Keratinocyte (primary cell): ENCODE measurements at places on chromosomes 3 and 15. TPM values are rescaled to one million over a fixed set of nuclear protein-coding genes. Genes with fewer than 3 reads are reported as not detected.

The SLC35G2 gene
- polyA plus RNA-seq, result 0.61 to 1.9 TPM (median 1.5 TPM) in 3 replicates

The PRKCD gene
- 24.7 to 32.1 TPM (median 25.1 TPM) in 3 replicates for polyA plus RNA-seq

The DNASE1L3 gene
- polyA plus RNA-seq, result 0.77 to 2.1 TPM (median 1.9 TPM) in 3 replicates

The LRRIQ4 gene
- polyA plus RNA-seq, result not detected in 3 replicates

The OIP5 gene
- polyA plus RNA-seq, result 1.9 to 9.8 TPM (median 6.7 TPM) in 3 replicates

The PAK2 gene
- polyA plus RNA-seq, result 37.2 to 59.4 TPM (median 52.3 TPM) in 3 replicates

The SGO1 gene
- polyA plus RNA-seq, result 0.44 to 3.4 TPM (median 2.6 TPM) in 3 replicates

- no peak for DNase-seq
These were observed 40.4 kb downstream of the LPP start for GRCh38 chr3:188194332-188194731.

DNA sequence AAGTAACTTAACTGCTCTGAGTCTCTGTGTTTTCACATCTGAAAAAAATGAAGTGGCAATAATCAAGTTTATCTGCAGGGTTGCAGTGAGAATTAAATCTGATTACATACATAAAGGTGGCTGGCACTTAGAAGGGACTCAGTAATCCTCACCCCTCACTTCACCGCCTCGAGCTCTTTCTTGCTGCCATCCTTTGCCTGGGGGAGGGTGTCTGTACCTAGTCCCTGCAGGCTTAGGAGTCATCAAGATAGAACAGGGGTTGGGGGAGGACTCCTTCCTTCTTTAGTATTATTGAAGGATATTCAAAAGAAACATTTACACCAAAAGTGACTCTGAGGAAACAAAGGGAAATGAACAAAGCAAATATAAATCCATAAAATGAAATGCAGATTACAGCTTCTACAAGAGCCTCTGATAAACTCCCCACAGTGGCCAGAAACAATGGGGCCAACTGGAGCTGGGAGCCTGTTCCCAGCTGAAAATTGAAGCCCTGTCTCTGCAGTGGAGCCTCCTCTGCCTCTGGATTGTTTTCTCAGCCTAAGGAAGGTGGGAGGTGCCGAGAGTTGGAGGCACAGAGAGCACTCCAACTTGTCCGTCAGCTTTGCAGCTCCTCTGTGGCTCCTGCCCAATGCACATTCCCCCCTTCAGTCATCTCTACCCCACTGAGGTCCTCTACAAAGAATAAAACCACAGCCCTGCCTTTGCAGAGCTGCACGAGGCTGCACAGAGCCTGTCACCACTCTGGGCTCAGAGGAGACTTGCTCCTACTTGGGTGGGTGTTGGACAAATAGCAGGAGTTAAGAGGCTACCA, 41.8 kb downstream of the CRYGS start:
- no peak for DNase-seq

GRCh38 chr3:126040386-126040785, 43.5 kb downstream of the SLC41A3 start:
- DNase-seq, result no peak

- DNase-seq, result no peak
These were observed 19.1 kb downstream of the IREB2 start for GRCh38 chr15:78457101-78457500.

DNA sequence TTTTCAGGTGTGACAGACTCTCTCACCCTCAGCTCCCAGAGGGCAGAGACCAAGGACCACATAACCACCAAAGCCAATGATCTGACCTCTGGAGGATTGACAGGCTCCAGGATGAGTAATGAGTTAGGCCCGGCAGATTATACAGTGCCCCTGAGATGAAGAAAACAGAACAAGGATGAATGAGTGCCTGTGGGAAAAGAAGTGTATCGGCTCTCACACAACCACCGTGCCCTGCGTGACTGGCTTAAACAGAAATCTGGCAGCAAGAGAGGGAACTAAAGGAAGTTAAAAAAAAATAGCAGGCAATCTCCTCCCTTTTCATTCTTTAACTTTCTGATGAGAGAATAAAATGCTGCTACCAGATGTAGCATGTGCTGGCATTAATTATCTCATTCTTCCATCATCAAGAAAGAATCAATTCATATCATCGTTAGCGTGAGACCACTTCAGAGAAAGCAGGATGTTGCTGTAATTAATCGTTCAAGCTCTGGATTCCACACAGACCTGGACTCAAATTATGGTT, 227.5 kb upstream of the COL8A1 start:
- no peak for DNase-seq

- DNase-seq, result no peak
These were observed 4.4 kb downstream of the NR2F2 start for GRCh38 chr15:96334705-96335410.

- DNase-seq, result no peak
These were observed 21.9 kb upstream of the PLSCR2 start for GRCh38 chr3:146491303-146491702.

- DNase-seq, result no peak
These were observed 18.3 kb upstream of the KCNMB3 start for GRCh38 chr3:179269152-179269707.

DNA sequence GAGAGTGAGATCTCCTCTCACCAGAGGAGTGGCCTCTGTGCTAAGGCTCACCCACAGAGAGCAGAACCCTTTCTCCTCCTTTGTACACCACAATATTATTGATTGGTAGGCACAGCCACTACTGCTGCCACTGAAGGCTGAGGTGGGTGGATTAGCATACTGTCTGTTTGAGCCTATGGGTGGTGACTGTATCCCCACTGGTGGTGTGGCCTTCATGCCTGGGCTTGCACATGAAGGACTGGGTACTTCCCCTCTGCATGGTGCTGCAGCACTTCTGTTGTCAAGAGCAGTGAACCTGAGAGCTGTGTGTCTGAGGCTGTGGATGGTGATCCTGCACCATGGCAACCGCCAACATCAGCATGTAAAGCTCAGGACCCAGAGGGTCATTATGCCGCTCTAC, 35.7 kb upstream of the NECTIN3 start:
- no peak for DNase-seq

DNA sequence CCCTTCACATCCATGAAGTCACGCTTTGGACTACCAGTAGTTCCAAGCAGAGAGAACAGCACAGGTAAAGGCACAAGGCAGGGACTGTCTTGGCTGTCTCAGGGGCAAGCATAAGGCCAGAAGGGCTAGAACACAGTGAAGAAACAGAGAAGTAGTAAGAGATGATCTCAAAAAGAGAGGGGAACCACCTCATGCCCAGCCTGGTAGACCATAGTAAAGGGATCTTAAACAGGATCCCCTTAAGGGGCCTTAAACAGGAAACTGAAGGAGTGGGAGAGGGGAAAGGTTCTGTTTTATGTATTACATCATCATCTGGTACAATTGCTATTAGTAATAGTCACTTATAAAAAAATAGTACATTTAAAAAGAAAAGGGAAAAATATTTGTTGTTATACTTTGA, 25.8 kb downstream of the P2RY1 start:
- DNase-seq, result no peak

DNA sequence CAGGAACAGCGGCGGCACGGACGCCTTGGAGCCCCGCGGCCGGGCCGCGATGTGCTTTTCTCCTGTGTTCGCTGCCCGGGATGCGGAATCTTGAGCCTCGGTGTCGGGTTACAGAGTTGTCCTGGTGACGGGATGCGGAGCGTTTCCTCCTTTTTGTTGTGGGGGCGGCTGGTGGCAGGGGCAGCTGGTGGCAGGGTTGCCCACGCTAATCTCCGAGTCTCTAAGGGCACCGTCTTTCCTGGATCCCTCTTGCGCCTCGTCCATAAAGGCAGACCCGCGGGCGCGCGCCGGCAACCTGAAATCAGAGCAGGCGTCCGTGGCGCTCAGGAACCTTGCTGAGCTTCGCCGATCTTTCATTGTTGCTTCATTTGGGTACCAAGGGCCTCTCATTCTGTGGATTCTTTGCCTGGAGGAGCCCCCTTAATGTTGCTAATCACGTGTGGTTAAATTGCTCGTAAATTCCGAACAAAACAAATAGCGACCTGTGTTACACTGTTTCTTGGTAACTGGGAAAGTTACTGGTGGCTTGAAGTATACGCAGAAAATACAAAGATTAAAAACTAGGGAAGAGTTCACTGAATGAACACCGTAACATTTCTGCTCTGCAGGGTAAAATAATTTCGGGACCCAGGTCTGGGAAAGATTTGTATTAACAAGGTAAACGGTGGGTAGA, 844 bp upstream of the PFN2 start:
- DNase-seq, result no peak

DNA sequence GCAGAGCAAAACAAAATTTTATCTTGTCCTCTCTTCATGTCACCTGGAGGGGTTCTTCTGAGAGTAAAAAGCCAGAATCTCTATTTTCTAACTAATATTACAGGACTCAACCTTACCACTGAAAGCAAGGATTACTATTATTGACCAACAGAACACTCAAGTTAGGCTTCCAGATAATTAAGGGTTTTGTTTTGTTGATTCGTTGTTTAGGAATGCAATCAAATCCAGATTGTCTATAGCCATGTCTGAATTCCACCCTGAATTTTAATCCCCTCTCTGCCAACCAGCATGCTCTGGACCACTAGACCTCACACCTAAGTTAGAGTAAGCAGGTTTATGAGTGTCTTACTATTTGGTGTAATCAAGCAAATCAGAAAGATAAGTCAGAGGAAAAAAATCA, 90.7 kb downstream of the PEAK1 start:
- no peak for DNase-seq

DNA sequence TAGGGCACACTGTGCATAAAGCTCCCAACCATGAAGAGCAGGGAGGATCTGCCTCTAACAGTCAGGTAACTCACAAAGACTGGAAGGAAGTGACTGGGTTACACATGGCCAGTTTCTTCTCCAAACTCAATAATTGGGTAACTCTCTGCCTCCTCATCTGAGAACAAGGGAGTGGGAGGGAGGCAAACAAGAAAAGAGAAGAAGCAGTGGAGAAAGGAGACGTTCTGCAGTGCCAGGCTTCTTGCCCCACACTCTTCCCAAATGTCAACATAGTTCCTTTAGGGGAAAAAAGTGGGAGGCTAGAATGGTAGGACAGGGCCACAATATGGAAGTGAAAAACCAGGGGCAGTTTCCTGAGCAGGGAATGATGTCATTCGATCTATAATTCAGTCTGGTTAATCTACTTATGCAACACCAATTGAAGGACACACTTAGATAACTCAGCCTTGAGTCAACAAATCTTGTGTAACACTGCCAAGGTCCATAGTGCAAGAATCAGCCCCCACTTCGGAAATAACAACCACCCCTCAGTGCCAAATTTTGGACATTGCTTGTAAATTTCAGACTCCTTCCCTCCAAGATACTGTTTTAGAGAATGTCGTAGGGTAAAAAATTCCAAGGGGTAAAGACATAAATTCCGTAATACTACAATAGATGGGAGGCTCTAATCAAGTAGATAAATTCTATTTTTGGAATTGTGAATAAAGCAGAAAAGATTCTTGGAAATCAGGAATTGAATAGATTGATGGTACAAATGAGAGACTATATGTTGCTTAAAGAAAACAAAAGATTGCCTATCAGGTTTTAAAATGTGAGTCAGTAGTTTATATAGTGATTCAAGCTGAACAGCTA, 143.0 kb downstream of the LPP start:
- DNase-seq, result no peak

DNA sequence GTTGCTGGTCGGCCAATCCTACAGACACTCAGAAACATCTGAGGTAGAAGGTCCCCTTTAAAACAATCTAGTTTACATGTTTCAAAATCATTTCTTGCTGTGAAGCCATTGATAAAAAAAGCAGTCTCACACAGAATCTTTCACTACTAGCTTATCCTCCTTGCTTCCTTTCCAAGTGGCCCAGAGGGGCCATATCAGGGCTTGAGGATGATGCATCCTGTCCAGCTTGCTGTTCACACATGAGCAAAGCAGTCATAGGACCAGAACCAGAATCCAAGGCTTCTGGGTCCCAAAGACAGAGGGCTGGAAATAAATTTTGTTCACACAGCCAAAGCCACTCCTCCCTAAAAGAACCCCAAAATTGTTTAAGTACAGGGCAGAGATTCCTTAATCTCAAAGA, 9.2 kb upstream of the LYZL4 start:
- no peak for DNase-seq

DNA sequence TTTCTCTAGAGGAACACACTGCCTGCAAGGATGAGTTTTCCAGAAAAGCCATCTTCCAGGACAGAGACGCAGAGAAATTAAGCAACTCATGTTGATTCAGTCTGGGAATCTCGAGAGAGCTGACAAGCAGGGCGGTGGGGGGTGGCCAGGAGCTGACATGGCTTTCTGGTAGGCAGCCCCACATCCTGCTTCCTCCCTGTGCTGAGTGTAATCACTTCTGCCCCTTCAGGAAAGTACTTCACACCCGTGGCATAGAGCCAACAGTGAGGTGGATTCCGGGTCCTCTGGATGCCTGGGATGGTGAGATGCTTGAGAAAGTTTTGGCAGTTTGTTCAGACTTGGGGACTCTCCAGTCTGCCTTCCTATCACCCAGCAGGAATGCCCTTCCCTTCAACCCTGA, 221.1 kb downstream of the SLCO3A1 start:
- DNase-seq, result no peak

DNA sequence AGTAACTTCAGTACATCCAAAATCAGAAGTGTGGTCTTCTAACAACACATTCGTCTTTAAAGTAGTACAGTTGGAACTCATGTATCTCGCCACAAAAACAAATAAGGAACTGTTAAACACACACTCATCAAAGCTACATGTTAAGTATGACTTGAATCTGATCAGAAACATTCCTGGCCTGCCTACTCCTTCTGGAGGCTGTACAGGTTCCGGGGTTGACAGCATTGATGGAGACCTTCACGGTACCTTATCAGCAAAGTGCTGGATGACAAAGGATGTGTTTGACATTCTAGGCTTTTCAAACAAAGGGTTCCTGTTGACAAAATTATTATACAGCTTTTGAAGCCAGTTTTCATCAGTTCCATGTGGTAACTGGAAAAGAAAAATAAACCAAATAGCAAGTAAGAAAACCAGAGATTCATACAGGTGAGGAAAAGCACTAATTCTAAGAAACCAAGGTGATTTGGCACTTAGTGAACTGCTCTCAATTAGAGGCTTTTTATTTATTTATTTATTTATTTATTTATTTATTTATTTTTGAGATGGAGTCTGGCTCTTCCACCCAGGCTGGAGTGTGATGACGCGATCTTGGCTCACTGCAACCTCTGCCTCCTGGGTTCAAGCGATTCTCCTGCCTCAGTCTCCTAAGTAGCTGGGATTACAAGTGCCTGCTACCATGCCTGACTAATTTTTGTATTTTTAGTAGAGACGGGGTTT, 44.3 kb downstream of the MYO5C start:
- DNase-seq, result no peak

GRCh38 chr3:10873415-10873814, 57.4 kb downstream of the SLC6A11 start:
- DNase-seq, result no peak

DNA sequence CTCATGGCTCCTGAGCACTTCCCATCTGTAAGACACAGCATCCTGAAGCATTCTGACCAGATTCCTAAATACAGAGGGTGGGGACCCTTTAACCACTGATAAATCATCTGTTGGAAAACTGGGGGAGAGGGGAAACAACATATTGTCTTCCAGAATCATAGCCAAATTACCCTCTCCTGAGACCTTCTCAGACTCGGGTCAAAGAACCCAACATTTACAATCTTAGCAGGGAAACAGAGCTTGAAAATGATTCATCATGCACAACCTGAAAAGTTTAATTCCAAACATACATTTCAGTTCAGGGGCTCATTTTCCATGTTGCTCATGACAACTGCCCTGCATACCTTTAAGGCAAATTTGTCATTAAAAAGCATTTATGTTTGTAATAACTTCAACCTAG, 48.5 kb upstream of the TSPAN3 start:
- no peak for DNase-seq
